ENCODE measurements at places on chromosomes 6 and 20.

DNA sequence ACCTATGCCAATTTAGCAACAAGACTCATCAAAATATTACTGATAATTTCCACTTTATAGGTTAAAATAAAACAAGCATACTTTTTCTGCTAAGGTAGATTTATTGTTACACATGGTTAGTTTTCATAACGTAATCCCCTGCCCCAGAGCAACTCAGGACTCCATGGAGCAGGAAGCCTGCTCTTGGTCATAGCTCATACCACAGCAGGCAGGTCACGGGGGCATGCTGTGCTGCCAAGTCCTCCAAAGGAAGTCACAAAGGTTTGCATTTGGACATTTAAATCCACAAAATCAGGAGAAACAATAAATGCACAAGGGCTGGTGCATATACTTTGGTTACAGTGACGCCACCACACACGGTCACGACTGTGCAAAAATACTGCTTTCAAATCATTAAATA, 12.5 kb downstream of the GZF1 start:
- DNase-seq = no peak

DNA sequence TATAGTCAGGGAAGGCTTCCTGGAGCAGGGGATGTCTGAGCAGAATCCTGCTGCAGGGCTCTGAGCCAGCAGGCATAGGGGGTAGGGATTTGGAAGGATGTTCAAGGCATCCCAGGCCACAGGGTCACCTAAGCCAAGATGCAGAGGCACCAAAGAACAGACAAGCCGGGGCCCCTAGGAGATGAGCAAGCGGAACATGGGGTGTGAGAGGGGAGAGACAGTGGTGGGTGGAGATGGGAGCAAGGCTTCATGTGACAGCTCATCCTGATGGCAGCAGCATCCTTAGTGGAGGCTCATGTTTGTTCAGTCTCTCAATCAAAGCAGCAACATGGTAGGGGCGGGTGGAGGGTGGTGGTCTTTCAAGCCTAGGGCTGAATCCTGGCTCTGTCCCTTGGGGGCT, 29.8 kb upstream of the TCP11 start:
- DNase-seq = no peak

- no peak for DNase-seq
Measured at GRCh38 chr6:28988536-28989311, 16.4 kb downstream of the ZNF311 start.

- no peak for DNase-seq
Measured at GRCh38 chr6:79042799-79043126, 35.3 kb downstream of the PHIP start.
